ENCODE measurements at places on chromosomes 12 and 14. TPM values are rescaled to one million over a fixed set of nuclear protein-coding genes. Genes with fewer than 3 reads are reported as not detected.

The POLE2 gene
- total RNA-seq = 35.7 TPM

DNA sequence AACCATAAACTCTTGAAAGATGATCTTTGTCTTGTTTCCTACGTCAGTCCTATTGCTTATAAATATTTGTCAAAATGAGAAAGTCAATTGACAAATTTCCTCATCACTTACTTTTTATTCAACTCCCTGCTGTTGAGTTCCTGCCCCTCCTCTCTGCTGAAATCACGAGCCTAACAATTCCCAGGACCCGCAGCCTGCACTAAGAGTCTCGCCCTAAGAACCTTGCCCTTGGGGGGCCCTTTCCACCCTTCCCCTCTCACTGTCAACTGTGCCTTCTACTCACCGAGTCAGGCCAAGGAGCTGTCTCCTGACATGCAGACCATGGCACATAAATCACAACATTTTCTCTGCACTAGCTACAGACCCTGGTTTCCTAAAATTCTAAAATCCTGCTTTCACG, 99.0 kb downstream of the STAB2 start:
- no peaks in the 10 kb centered on the region for H3K36me3 ChIP-seq
- H3K4me1 ChIP-seq = no peaks in the 10 kb centered on the region
- H3K27me3 ChIP-seq = no peaks in the 10 kb centered on the region
- H3K27ac ChIP-seq = peak overlapping the region; percentile 22

DNA sequence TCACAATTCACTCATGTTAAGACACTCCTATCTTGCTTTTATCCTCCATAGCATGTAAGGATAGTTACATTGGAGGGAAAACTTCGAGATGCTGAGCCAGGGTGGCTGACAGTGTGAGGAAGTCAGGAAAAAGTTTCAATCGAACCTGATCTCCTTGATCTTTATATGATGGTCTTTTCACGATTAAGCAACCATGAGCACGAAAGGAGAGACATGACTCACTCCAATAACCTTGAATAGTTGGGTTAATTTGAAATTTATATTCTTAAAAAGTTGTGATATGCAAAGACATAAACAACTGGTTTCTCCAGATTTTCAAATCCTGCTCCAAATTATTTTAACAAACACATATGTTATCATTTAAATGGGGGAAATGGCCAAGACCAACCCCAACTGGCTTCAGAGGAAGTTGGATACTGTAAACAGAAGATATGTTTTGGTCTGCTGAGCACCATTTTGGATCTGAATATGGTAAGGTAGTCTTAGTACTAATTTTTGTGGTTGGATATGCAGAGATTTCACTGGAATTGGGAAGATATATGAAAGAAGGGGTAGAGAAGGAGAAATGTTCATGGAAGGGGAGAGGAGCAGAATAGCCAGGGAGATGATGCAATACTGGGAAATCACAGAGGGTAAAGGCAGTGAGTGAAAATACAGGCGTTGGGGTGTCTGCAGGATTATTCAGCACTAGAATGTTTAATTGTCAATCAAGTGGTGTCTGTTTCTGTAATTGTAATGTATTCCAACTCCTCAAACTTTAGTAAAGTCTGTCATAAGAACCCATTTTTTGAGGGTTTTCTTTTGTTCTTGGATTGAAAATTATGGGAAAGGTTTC, 185.2 kb upstream of the SLC38A2 start:
- no peaks in the 10 kb centered on the region for H3K27me3 ChIP-seq
- peaks cover 12% of the 10 kb centered on the region for H3K4me1 ChIP-seq
- H3K27ac ChIP-seq = no peak overlapping the region
- H3K36me3 ChIP-seq = peaks cover 12% of the 10 kb centered on the region
- no peak overlapping the region for H3K4me3 ChIP-seq

DNA sequence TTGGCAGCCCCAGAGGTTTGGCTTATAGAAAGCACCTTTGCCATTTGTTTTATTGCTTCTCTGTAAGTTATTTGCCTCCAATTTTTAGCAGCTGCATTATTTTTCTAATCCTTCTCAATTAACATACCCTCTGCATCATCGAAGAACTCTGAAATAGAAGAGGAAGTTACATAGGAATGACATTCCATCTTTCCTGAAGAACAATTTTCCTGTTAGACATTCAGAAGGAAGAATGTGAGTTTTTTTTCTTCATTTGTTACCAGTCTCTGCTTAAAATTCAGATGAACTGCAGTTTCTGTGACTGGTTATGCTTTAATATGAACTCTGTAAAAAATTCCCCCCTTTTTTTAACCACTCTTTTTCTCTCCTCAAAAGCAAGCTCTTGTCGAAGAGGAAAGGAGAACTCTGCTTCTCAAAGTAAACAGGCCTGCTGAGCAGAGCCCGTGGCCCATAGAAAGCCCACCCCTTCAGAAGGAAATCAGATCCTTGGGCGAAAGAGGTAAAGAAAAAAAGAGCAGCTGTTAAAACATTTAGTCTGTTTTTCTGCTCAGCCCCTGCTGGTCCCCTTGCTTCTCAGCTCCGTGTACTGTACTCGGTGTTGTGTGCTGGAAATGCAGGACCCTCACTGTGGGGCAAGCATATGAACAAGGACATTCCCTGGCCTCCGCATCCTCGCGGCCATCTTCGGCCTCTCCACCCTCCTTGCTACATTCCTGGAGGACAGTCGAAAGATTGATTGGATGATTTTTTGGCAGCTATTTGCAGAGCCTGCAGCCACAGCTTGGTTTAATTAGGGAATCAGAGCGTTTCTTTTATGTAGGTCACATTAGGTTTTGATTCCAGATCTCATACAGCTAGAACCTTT, 164.4 kb upstream of the LRIG3 start:
- H3K27me3 ChIP-seq = peaks cover 2% of the 10 kb centered on the region
- no peak overlapping the region for H3K27ac ChIP-seq
- H3K4me1 ChIP-seq = no peaks in the 10 kb centered on the region
- no peak for DNase-seq

The KRT86 gene
- not detected for total RNA-seq

The LRP1-AS gene
- not detected for total RNA-seq

- H3K36me3 ChIP-seq = no peaks in the 10 kb centered on the region
- H3K27me3 ChIP-seq = peaks cover 5% of the 10 kb centered on the region
- no peak overlapping the region for H3K27ac ChIP-seq
- H3K4me3 ChIP-seq = no peak overlapping the region
- no peak for DNase-seq
These were observed 81.1 kb downstream of the ESRRB start for GRCh38 chr14:76456891-76457586.

- peaks cover 15% of the 10 kb centered on the region for H3K27me3 ChIP-seq
- H3K4me3 ChIP-seq = no peak overlapping the region
- H3K36me3 ChIP-seq = peaks cover 6% of the 10 kb centered on the region
- DNase-seq = peak; percentile 29
- H3K4me1 ChIP-seq = no peaks in the 10 kb centered on the region
These were observed 23.3 kb downstream of the GABARAPL1 start for GRCh38 chr12:10235761-10236631.

- H3K27ac ChIP-seq = no peak overlapping the region
- H3K4me1 ChIP-seq = no peaks in the 10 kb centered on the region
- no peak for DNase-seq
- H3K27me3 ChIP-seq = no peaks in the 10 kb centered on the region
These were observed 212.9 kb downstream of the NRXN3 start for GRCh38 chr14:78383060-78383459.

- H3K36me3 ChIP-seq = no peaks in the 10 kb centered on the region
- no peaks in the 10 kb centered on the region for H3K27me3 ChIP-seq
- no peak overlapping the region for H3K27ac ChIP-seq
- no peak for DNase-seq
- H3K4me3 ChIP-seq = no peak overlapping the region
- no peaks in the 10 kb centered on the region for H3K4me1 ChIP-seq
These were observed 9.6 kb downstream of the RPS6KL1 start for GRCh38 chr14:74913393-74913910.

- H3K27me3 ChIP-seq = peaks cover 18% of the 10 kb centered on the region
- H3K36me3 ChIP-seq = no peaks in the 10 kb centered on the region
- no peak for DNase-seq
- H3K4me1 ChIP-seq = peaks cover 3% of the 10 kb centered on the region
These were observed 5.3 kb downstream of the NTF3 start for GRCh38 chr12:5437182-5437583.

- H3K36me3 ChIP-seq = no peaks in the 10 kb centered on the region
- peaks cover 41% of the 10 kb centered on the region for H3K4me1 ChIP-seq
- no peak overlapping the region for H3K27ac ChIP-seq
- no peak overlapping the region for H3K4me3 ChIP-seq
- no peaks in the 10 kb centered on the region for H3K27me3 ChIP-seq
- no peak for DNase-seq
These were observed 40.2 kb downstream of the LRRC74A start for GRCh38 chr14:76866456-76866855.

GRCh38 chr12:91588874-91589454, 406.3 kb upstream of the DCN start:
- no peaks in the 10 kb centered on the region for H3K27me3 ChIP-seq
- no peak for DNase-seq
- H3K36me3 ChIP-seq = no peaks in the 10 kb centered on the region
- H3K4me1 ChIP-seq = peaks cover 3% of the 10 kb centered on the region

GRCh38 chr12:11678781-11679180, 29.3 kb downstream of the ETV6 start:
- peaks cover 14% of the 10 kb centered on the region for H3K4me1 ChIP-seq
- peaks cover 27% of the 10 kb centered on the region for H3K36me3 ChIP-seq
- no peak overlapping the region for H3K4me3 ChIP-seq
- H3K27ac ChIP-seq = no peak overlapping the region
- H3K27me3 ChIP-seq = no peaks in the 10 kb centered on the region
- DNase-seq = no peak

The FOXM1 gene
- total RNA-seq = 119 TPM

DNA sequence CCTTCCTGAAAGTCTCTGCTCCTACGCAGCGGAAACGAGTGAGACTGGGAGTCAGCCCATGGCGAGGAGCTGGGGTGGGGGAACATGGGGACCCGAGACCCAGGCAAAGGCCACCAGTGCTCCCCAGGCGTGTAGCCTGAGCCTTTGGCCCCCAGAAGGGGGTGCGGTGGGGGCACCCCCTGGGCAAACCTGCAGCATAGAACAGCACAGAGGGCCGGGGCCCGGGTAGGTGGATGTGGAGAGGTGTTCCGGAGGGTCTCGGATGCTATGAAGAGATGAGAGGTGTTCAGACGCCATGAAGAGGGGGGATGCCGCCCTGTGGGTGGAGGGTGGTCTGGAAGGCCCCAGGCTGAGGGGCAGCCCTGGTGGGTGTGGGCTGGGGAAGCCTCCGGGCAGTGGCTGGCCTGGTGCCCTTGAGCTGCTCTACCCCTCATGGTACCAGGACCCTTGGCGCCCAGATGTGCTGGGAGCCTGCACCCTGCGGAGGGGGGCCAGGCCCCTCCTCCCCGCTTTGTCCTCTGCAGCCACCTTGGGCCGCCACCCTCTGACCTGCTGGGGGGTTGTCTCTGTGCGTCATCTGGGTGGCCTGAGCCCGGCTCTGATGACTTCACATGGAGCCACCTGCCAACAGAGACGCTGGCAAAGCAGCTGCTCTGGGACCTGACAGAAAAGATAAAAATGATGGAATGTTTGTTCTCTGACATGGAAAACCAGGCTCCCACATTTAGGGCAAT, 83.4 kb downstream of the KIF26A start:
- H3K4me3 ChIP-seq = no peak overlapping the region
- H3K27me3 ChIP-seq = no peaks in the 10 kb centered on the region
- no peak for DNase-seq
- no peaks in the 10 kb centered on the region for H3K36me3 ChIP-seq

DNA sequence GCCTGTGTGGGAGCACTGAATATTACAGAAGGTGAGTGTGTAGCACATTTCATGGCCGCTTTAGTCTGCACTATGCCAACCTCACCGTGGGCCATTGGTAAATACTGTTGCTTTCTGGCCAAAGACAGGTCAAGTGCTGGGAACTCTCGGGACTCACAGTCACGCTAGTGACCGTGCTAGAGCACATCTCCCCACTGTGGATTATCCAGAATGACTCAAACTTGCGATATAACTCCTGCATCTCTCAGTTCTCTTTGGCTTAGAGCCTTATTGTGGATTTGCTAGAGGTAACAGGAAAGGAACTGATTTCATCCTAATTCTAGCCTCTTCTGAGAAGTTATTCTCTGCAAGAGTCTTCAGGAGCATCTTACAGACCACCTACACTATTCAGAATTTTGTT, 86.5 kb downstream of the DAD1 start:
- DNase-seq = no peak
- peak overlapping the region; percentile 88 for H3K27ac ChIP-seq
- no peaks in the 10 kb centered on the region for H3K27me3 ChIP-seq
- H3K36me3 ChIP-seq = peaks cover 93% of the 10 kb centered on the region

DNA sequence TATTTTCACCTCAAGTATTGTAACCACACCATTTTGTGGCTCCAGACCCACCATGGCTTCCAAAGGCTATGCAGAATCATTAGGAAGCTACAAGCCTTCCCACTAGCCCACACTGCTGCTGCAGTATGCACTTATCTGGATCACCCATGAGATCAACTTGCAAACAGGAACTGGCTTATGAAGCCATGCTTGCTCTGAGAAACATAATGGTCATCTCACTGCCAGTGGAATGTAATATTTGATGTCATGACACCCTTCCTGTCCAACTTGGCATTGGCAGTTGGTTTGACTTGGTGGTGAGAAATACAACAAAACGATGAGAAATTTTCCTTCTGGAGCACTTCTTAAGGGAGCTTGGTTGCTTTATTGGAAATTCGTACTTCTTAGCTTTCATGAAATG, 69.3 kb upstream of the FRMD6 start:
- no peaks in the 10 kb centered on the region for H3K36me3 ChIP-seq
- peaks cover 27% of the 10 kb centered on the region for H3K27me3 ChIP-seq
- DNase-seq = no peak
